ENCODE measurements at places on chromosomes 4 and X.

GRCh38 chr4:114464726-114465272 lies 133.8 kb upstream of the UGT8 start:
- DNase-seq: no peak

GRCh38 chr4:36241771-36242170 lies 2.5 kb downstream of the ARAP2 start:
- DNase-seq: peak; percentile 59

- no peak for DNase-seq
Measured at GRCh38 chrX:38570396-38570795, 9.1 kb downstream of the TSPAN7 start.

GRCh38 chrX:13013363-13014110 lies 30.9 kb downstream of the FAM9C start:
- no peak for DNase-seq

DNA sequence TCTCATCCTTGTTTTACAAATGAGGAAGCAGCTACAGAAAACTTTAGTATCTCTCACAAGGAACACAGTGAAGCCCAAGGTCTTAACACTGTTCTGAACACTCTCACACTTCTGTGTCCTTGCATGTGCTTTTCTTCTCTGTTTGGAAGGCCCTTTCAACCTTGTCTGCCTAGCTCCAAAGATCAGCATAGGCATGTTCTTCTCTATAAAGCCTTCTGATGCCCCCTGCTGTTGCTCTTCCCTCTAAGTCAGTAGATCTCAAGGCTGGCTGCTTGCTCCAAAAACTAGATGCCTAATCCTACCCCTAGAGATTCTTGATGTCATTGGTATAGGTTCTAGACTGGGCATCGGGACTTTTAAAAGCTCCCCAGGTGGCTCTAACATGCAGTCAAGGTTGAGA lies 5.9 kb downstream of the APOO start:
- DNase-seq: peak; percentile 39

GRCh38 chr4:8616831-8617230 lies 24.3 kb downstream of the CPZ start:
- no peak for DNase-seq

- DNase-seq: no peak
Measured at GRCh38 chr4:93776386-93777080, 52.0 kb upstream of the ATOH1 start.

DNA sequence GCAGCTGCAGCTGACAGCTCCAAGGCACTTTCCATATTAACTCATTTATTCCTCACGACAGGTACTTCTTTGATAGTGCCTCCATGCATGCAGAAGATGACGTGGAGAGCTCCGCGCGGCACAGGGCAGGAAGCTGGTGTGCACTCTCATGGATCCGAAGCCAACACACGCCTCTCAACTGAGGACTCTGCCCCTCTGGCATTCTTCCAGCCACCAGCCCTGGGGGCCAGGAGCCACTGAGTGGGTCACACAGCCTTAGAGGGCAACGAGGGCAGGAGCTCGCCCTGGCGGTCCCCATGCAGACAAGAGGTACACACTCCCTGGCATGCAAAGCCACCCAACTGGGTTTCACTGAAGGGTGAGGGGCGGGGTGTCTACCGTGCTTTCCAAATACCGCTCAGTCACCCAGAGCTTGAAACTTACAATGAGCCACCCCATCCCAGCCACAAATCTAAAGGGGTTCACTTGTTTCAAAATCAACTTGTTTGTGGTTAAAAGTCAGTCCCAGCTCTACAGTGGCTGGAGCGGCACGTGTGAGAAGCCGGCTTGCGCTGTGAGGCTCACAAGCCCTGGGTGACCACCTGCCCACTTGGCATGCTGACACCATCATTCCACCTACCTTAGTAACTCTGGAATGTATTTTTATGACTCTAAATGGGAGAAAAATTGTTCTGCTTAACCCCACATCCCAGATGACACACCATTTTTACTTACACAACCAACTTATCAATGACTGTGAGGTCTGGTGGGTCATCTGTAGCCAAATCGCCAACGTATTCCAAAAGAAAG lies 16.2 kb downstream of the NOP14 start:
- DNase-seq: peak; percentile 36

- no peak for DNase-seq
Measured at GRCh38 chrX:76148753-76149152, 24.1 kb upstream of the PBDC1 start.

- no peak for DNase-seq
Measured at GRCh38 chrX:150574559-150575418, 6.4 kb downstream of the MTM1 start.

GRCh38 chr4:51958199-51958968 lies 61.8 kb downstream of the LRRC66 start:
- no peak for DNase-seq

DNA sequence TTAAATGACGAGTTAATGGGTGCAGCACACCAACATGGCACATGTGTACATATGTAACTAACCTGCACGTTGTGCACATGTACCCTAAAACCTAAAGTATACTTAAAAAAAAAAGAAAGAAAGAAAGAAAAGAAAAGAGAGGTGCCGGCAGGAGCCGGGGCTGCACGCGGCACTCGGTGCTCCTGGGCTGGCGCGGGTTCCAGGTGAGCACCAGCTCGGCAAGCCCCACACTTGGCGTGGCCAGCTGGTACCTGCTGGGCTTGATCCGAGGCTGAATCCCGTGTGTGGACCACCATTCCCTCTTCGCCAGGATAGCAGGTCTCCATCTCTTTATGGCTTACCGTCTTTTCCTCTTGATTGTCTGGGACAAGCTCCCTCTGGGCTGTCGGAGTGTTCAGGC lies 17.9 kb upstream of the HERC6 start:
- no peak for DNase-seq

GRCh38 chr4:105369988-105370387 lies 103.9 kb downstream of the PPA2 start:
- DNase-seq: no peak

DNA sequence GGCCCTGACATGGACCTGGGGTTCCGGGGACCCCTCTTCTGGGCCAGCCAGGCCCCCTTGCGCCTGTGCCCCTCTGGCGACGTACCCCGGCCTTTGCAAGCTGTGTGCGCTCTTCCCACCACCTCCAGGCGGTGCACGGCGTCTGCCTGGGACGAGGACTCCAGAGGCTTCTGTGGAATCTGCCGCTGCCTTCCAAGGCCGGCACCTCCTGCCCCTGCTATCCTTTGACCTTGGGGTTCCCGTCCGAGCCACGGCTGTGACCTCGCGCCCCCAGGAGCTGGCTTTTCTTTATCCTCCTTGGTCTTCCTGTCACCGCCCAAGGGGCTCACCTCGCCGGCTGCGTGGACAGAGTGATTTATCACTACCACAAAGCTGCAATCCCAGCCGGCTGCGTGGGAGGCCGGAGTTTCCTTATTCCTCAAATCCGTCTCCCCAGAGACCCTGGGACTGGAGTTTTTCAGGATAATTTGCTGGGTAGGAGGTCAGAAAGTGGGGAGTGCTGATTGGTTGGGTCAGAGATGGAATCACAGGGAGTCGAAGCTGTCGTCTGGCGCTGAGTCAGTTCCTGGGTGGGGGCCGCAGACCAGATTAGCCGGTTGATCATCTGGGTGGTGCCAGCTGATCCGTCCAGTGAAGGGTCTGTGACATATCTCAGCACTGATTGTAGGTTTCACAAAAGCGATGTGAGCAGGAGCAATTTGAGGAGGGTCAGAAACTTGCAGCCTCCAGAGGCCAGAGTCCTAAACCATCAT lies 19.8 kb upstream of the PLCXD1 start:
- DNase-seq: peak; percentile 51

GRCh38 chr4:169164669-169165415 lies 105.9 kb downstream of the SH3RF1 start:
- DNase-seq: no peak

DNA sequence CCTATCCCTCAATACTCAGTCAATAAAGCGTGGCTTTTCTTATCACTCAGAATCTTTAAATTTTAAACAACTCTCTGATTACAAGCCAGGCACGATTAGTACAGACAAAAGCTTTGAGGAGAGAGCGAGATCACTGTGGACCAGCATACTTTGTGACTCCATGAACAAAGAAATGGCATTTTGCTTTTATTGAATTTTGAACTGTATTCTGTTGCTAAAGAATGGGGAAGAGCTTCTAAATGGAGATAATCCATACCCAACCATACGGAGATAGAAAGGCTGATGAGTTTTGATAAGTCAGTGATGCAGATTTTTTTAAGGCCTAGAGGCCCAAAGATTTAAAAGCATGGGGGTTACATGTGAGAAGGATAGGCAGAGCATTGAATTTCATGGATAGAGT lies 259.1 kb downstream of the DACH2 start:
- no peak for DNase-seq

- no peak for DNase-seq
Measured at GRCh38 chr4:178255172-178255571, 812.9 kb upstream of the AGA start.

DNA sequence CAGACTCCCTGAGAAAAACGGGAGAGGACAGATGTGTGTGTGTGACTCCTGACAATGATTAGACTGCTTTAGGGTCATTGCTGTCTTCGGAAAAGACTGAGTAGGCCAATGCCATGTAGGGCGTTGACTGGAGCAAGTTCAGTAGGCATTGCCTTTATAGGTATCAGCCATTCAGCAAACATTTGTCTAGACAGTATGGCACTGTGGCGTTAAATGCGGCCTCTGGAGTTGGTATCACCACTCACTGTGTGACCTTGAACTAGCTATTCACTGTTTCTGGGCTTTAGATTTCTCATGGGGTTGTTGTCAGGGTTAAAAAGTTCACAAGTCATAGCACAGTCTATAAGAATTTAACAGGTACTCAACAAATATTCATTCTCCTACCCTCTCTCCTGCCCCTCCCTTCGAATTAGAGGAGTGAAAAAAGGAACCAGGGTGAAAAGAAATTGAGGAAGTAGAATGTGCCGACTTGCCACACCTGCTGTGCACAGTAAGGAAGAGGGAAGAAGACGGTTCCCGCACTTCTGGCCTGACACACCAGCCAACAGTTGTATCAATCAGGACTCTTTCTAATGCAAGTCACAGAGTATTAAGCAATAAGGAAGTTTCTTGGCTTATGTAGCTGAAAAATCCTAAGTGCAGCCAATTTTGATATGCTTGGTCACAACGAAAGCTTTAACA lies 83.2 kb upstream of the PLAC8 start:
- peak; percentile 33 for DNase-seq

- DNase-seq: peak; percentile 20
Measured at GRCh38 chrX:19566359-19567222, 51.3 kb upstream of the MAP3K15 start.

GRCh38 chr4:140423106-140423505 lies 4.3 kb downstream of the CLGN start:
- no peak for DNase-seq

- DNase-seq: no peak
Measured at GRCh38 chrX:136034668-136035067, 49.4 kb downstream of the SLC9A6 start.

- no peak for DNase-seq
Measured at GRCh38 chrX:45233531-45233930, 32.9 kb upstream of the DIPK2B start.

DNA sequence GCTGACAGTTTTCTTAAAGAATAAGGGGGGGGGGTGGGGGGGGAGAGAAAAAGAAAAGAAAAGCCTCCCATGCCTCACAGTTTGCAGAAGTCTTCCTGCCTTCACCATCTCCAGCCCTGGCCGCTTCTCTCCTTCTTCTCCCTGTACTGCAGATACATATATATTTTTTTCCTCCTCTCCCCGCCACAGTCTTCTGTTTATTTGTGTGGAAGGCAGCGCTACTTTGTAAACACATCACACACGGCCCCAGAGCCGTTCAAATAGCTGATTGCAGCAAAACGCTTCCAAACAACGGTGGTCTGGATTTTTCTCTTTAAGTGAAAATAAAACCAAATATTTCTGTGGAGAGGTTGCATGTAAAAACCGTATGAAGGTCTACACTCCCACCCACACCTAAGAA lies 732 bp downstream of the NLGN4X start:
- no peak for DNase-seq

DNA sequence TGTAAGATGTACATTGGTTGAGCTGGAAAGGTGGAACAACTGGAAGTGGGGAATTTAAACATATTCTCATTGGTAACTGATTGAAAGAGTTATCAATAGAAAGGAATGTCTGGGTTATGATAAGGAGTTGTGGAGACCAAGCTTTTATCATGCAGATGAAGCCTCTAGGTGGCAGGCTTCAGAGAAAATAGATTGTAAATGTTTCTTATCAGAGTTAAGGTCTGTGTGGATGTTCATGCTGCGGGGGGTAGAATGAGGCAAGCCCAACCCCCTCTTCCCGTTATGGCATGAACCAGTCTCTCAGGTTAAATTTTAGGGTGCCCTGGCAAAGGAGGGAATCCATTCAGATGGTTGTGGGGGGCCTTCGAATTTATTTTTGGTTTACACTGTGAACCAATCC lies 16.0 kb downstream of the ARSD start:
- DNase-seq: no peak

DNA sequence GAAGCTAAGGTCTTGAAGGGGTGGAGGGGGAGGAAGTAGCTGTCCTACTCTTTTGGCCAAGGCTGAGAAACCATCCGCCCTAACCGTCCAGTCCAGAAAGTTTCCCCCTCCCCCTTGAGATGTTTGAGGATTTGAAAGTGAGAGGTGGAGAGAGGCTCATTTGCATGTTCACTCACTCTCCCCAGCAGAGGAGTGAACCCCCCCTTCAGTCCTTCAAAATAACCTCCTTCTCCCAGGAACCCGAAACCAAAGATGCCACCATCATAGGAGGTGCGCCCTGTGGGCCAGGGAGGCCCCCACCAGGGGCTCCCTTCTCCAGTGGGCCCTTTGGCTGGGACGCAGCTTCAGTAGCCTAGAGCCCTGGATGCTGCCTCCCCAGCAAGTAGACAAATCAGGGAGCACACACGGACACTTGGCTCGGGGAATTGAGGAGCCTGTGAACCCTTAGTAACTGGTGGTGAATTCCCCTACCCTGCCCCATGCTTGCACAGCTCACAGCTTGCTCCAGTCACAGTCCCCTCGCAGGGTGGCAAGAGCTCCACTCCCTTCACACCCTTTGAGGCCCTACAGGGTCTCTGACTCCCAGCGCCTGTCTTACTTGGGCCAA lies 25.6 kb downstream of the ELF4 start:
- DNase-seq: no peak

- DNase-seq: peak; percentile 65
Measured at GRCh38 chrX:53287493-53288138, 6.2 kb upstream of the IQSEC2 start.

- DNase-seq: no peak
Measured at GRCh38 chr4:8595237-8596087, 2.9 kb downstream of the CPZ start.

DNA sequence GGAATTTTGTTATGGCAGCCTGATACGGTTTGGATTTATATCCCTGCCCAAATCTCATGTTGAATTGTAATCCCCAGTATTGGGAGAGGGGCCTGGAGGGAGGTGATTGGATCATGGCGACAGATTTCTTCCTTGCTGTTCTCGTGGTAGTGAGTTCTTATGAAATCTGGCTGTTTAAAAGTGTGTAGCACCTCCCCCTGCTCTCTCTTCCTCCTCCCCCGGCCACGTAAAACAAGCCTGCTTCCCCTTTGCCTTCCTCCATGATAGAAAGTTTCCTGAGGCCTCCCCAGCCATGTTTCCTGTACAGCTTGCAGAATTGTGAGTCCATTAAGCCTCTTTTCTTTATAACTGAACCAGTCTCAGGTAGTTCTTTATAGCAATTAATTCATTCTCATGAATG lies 37.9 kb downstream of the SUPT20HL2 start:
- no peak for DNase-seq

All from stomach (tissue), 19 donors.